PC-9 (cell line): ENCODE measurements at places on chromosomes 3 and 15.

GRCh38 chr3:101936419-101937356, 87.4 kb downstream of the NFKBIZ start:
- DNase-seq, result peak; percentile 77

DNA sequence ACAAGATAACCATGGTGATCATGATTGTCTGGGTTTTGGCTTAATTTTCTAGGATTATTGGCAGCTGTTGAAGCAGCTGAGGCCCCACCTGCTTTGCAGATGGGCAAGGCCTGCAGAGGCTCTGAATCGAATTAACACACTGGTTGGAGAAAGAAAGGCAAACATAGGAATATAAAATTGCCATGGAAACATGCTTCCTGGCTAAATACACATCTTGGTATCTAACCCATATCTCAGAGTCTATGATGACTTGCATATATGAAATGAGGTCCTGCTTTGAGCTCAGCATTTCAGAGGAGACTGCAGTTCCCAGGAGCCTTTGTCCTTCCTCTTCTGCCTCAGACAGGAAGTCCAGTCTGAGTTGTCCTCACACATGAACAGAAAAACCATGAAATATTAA, 24.3 kb upstream of the SV2B start:
- DNase-seq, result no peak

DNA sequence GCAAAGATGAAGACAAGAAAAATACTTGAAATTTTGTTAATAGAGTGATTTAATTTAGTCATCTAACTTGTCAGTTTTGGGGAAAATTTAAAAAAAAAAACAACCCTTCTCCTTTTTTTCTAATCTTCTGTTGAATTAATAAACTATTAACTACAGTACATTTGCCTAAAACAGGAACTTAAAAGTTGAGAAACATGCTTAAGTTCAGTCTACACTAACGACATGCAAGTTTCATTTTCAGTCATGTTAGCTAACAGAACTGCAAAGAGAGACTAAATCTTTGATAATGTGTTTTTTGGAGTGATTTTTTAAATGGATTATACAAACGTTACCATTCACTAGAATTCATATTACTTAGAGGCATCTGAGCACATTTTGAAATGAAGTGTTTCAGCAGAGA, 71.9 kb upstream of the MBNL1 start:
- DNase-seq, result no peak

DNA sequence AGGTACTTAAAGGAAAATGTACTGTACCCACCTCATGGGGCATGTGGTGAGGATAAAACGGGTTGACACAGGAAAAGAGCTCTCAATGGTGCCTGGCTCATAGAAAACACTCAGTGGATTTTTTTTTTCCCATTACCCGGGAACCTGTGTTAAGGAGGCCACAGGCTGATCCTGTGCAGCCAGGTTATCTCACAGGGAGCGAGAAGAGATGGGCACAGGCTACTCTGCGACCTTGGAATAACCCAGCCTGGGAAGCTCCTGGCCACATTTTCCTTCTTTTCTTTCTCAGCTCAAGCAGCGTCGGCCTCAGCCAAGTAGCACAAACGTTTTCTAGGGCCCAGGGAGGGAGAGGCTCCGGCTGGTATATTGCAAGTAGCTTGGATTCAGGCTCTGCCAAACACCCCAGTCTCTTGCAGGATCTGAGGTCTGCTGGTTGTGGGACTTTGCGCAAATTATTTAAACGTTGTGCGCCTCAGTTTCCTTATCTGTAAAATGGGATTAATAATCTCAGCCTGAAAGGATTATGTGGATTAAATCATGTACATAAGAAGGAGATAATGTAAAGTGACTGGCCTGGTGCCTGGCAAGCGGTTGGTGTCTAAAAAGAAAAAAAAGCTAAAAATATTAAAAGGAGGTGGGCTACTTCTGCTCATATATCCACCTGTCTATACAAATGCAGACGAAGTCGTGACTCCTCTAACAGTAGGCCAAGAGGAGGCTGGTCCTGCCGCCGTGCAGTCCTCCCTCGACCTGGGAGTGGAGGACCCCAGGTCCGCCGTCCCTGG, 2.2 kb downstream of the FURIN start:
- DNase-seq, result no peak

DNA sequence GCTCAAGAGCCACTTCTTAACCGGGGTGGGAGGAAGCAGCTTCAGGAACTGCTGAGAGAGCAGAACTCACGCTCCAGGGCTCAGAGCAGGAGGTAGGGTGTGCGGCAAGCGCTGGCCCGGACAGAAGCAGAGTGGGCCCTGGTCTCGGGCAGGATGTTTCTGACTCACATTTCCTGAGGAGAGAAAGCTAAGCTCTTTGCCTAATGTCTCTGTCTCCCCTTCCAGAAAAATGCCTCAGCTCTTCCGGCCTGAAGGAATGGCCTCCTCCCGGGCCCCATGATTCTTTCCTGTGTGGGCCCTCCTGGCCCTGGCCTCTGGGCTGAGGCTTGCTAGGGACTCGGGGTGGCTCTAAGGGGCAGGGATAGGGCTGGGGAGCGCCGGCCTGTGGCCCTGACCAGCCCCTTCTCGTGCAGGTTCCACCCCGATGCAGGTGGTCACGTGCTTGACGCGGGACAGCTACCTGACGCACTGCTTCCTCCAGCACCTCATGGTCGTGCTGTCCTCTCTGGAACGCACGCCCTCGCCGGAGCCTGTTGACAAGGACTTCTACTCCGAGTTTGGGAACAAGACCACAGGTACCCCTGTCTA, 4.1 kb upstream of the STAB1 start:
- DNase-seq, result no peak

DNA sequence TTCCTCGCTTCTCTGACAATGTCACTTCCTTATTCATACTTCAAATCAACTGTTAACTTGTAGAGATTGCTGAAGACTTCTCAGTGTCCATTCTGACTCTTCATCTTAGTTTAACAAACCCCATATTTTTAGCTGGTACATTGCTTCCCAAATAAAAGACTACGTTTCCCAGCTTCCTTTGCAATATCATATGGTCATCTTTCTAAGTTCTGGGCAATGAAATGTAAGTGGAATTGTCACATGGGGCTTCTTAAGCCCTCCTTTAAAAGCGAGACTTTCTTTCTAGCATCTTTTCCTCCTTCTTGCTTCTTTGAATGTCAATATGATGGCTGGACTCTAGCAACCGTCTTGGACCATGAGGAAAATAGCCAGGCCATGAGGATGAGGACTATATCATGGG, 239.0 kb downstream of the ZNF621 start:
- DNase-seq, result no peak

- no peak for DNase-seq
These were observed 24.5 kb upstream of the BDH1 start for GRCh38 chr3:197580253-197580691.

DNA sequence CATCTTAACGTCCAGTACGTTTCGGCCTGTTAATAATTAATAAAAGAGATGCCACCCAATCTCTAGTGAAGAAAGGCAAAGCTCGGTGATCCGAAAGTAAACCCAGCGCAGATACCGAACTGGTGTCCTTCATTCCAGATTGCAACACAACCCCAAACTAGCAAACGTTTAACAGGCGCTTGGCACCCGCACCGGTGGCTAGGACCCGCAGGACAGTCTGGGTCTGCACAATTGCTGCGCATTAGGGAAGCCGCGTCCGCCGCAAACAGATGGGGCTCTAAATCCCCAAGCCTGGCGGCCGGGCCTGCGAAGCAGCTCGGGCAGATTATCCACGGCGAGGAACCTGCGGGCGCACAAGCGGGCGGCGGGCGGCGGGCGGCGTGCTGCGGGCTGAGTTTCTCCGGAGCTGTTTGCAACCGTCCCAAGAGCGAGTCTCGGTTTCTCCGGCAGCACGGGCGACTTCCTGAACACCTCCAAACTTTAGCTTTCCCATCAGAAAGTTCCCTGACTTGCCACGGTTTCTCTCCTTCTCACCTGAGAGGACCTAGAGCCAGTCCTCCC, 112.1 kb upstream of the ICE2 start:
- DNase-seq, result peak; percentile 21

- no peak for DNase-seq
These were observed 30.1 kb downstream of the POPDC2 start for GRCh38 chr3:119630128-119630879.

DNA sequence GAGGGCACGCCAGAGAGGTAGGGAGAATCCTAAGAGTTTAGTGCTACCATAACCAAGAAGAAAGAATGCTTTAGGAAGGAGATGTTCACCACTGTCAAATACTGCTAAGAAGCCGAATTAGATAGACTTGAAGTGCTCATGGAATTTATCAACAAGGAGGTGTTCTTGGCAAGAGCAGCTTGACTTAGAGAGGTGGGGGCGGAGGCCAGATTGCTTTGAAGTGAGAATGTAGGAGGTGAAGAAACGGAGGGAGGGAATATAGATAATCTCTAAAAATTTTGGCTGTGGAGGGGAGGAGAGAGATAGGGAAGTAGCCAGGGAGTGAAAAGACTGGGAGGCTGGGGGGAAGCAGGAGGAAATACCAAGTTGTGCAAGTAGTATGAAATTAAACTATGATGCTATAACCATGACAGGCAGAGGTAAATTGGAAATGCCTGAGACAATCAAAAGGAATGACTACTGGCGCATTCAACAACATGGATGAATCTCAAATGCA, 35.5 kb downstream of the GADL1 start:
- no peak for DNase-seq

- DNase-seq, result peak; percentile 37
These were observed 473 bp downstream of the TASOR start for GRCh38 chr3:56682462-56683121.

DNA sequence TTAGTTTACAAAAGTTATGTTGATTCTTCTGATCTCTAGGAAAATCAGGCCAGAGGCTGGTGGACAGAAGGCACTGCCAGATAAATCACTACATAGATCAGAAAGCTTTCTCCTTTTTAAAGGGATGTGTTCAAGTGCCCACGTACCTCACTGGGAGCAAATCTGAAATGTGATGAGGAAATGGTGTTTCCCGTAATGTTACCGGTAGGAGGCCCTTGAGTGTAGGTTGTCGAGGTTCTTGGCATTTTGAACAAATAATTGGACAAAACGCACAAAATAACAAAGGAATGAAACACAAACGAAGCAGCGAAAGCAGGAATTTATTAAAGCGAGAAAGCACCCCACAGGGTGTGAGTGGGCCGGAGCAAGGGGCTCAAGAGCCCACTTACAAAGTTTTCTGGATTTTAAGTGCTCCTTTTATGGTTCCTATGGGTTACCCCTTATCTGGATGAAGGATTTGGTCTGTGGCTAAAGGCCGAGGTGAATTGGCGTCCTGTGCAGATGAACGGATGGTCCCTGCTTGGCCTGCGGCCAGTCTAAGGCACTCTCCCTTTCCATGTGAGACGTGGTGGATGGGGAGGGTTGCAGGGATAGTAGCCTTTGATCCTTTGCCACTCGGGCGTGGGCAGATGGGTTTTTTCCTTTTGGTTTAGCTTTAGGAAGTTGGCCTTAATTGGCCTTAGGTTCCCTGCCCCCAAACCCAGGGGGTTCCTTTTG, 1.0 kb downstream of the SNX1 start:
- DNase-seq, result no peak

- DNase-seq, result peak; percentile 65
These were observed 63.7 kb downstream of the SLC30A4 start for GRCh38 chr15:45458746-45459403.

DNA sequence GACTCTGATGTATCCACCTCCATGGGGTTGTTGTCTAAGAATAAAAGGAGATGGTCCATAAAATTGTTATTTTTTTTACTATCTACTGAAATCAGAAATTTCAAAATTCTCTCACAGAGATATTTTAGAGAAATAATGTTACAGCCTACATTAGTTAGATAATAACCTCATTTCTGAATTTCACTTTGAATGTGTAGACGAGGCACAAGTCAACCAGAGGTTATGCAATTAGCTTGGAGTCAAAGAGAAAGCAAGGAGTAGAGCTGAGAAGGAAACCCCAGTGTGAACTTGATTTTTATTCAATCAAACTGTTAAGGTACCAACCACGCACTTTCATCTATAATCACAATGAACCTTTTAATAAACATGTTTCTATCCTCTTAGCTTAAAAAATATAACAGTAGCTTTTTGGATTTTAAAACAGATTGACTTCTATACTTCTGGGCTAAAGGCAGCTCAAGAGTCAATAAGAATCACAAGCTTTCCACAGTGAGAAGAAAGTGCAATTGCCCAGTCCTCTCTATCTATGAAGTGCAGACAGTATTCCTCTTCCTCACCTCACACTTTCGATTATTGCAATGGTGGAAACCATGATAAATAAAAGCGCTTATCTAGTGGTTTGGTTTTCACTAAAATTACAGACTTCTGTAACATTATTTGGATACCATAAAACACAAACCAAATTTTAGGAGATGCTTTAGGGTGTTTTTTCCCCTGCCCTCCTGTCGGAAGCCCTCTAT, 403.2 kb downstream of the ZBTB20 start:
- no peak for DNase-seq

DNA sequence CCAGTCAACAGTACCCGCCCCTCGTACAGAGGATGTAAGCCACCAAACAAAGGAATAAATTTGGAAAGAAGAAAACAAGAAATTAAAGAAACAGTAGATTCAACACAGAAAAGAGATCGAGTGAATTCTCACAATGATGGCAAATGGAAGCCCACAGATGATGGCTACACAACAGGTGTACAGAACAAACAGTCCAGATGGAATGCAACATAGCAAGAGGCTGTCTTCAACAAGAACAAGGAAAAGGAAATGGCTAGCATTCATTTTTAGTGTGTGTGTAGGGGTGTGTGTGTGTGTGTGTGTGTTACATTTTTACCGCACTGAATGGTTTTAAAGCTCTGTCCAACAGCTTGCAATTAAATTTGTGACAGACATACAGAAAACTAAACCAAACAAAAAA, 12.9 kb downstream of the NEDD4 start:
- DNase-seq, result no peak

DNA sequence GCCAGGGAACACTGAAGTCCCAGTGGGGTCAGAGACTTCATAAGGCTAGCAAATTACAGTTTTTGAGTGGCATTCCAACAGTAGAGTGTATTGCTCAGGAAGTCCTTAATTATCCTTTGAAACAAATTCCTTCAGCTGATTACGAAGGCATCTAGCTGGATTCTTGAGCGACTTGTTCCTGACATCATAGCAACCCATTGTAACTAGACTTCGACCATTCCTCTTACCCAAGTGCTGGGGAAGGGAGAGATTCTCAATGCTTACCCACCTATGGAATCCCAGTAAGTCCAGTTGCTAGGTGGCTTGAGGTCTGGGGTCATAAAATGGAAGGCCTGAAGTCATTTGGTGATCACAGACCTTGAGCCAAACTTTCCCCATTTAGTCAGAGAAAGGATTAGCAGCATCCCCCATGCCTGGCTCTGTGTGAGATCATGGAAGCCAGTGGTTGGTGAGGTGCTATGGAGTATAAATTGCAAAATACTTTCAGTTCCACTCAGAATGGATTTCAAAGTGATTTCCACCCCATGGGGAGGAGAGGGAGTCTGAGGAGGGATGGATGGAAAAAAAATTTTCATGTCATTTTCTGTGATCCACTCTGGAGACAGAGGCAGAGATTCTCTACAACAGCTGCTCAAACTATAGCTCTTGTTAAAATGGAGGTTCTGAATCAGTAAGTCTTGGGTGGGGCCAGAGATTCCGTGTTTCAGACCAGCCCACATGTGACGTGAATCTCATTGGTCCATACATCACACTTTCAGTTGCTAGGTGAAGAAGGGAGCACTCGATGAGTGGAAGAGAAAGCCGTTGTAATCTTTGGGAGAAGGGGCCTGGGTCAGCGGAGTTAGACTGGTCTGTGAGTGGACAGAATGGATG, 45.7 kb downstream of the CD86 start:
- no peak for DNase-seq
